MM.1S (cell line): ENCODE measurements at places on chromosomes 5 and 9.

DNA sequence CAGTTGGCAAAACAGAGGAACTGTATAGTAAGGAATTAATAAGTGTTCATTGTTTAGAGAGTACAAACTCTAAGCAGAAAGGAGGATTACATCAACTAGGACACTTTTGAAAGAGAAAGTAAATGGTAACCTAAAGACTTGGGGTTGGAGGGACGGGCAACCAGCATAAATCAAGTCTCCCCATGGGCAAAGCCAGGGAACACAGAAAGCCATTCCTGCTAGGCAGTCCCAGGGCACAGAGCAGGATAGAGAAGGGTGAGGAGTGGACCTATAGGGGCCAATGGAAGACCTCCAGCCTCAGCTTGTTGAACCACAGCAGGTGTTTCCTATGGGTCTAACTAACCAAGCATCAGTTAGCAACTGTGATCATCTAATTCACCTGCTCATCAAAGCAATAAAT, 9.2 kb upstream of the ERAP1 start:
- DNase-seq: peak; percentile 19

DNA sequence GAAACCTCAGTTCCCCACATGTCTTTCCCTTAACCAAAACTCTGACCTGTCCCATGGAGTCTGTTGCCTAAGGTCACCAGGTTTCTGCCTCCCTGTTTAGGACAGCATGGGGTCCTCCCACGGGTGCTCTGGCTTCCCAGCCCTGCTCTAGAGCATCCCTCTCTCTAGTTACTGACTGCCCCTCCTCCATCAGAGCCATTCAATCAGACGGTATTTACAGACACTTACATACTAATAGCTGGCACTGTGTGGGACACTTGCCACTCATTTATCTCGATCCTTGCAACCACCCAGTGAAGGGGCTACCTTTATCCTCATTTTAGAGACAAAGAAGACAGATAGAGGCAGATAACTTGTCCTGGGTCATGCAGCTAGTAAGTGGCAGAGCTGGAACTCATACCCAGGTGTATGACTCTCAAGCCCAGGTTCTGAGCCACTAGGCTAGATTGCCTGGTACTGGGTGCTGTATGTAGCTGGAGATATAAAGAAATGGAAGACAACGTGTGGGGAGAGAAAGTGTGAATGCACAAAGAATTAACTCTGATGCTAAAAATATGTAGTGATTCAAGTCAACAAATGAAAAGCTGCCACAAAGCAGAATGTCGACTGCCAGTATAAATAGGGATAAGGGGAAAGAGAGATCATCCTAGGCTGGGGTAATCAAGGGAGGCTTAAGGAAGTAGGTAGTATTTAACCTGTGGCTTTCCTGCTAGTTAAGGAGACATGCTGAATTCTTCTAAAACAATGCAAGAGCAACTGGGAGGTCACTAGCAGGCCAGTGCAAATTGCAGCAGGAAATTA, 52.5 kb upstream of the PDE8B start:
- DNase-seq: no peak

GRCh38 chr9:123343443-123344191, 12.4 kb upstream of the CRB2 start:
- no peak for DNase-seq

- DNase-seq: no peak
Measured at GRCh38 chr9:108182950-108183381, 672.8 kb downstream of the ACTL7B start.

GRCh38 chr5:68431186-68431585, 215.6 kb downstream of the PIK3R1 start:
- no peak for DNase-seq

DNA sequence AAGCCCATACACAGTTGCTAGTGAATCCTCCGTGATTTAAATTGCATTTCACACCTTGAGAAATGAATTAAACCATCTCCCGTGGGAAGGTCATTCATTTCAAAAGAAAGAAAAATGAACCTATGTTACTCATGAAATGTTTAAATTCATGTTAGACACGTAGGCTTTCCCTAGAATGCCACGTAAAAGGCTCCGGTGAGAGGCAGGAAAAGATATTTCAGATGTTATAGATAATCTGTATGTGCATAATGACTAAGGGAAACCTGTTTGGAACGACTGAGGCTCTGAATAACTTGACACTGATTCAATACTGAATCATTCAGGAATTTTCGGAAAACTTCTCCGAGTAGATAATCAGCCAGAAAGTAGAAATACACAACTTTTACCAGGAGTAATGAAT, 134.3 kb upstream of the ICE1 start:
- no peak for DNase-seq

DNA sequence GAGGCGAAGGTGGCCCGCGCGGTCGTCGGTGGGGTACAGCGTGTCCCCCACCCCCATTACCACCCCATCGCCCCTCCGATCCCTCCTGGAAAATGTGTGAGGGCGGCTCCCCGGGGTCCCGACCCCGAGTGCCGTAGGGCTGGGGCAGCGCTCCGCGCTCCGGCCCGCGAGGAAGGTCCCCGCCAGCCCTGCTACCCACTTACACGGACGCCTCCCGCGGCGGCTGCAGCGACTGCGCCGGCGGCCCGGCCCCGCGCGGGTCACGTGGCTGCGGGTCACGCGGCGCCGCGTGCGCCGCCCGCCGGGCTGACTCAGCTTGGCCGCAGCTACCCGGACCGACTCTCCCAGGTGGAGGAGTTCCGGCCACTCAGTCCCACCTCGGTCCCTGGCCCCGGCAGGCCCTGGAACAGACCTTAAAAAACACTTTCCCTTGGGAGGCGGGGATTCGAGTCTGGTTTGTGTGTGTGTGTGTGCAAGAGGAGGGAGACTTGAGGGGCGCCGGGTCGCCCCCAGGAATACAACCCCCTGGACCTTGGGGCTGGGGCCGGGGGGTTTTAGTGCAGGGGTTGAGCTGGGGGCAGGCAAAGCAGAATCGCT, at the start of gene GNPDA1:
GNPDA1 (minus strand) TSS at position 236 of the 597 bp plus-strand sequence. CDS start 992 bp downstream, outside the sequence.
- peak; percentile 90 for DNase-seq

- DNase-seq: no peak
Measured at GRCh38 chr5:150670275-150670947, 9.4 kb downstream of the MYOZ3 start.

DNA sequence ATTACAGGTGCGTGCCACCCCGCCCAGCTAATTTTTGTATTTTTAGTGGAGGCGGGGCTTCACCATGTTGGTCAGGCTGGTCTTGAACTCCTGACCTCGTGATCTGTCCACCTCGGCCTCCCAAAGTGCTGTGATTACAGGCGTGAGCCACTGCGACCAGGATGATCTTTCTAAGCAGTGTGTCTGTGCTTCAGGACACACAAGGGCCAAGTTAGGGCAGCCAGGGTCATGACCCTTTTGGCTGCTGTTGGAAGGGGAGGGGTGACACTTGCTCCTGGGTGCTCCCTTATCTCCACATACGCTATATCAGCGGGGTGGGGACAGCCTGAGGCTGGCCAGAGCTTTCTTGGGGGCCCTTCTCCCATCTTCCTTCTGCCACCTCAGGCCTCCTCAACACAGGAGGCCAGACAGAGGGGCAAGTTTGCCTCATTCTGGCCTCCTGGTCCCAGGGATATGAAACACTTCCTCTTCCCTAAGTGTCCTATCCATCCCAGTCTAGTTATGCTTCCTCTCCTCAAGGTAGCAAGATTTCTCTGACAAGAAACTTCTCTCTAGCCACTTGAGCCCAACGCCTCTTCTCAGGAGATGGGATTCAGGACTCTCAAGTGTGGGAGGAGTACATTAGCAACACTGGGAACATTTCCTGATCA, 1.9 kb upstream of the ZNF79 start:
- DNase-seq: no peak

DNA sequence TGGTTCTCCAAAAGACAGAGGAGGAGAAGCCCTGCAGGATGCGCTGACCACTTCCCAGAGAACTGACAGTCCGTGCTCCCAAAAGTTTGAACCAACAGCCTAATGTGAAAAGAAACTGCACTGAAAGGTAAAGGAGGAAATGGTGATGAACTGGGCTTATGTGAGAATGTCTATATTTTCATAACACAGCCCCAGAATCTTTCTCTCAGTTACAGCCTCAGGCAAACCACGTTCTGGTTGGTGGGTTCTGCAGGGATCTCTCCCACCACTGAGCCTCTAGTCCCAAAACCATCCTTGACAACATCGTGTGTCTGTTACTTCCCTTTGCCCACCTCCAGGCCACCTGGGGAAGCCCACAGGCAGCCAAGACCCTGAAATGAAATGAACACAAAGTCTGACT, 23.9 kb downstream of the SPARC start:
- DNase-seq: no peak

- DNase-seq: no peak
Measured at GRCh38 chr5:160042671-160043070, 33.7 kb downstream of the TTC1 start.

DNA sequence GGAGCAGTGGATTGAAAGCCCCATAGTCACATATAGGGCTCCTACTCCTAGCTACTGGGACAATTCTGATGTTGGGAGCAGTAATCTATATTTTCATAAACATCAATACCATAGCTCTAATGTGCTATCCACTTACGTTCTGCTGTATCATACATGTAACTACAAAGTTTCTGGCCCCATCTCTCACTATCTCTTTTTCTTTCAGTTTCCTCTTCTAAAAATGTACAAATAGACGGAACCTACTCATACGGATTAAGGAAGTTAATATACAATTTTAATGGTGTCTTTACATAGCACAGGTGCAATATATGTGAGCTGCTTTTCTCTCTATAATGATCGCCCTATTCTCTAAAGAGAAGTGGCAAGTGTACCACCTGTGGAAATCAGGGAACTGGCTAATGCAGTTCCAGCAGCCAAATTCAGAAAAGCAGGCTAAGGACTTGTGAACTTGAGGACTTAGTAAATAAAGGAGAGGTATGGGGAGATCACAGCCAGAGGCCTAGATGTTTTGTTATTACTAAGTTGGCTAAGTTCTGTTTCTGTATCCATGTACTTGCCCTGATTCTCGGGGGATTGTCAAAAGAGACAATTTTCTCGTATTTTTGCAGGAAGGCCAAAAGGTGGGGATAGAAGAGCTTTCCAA, 1021.9 kb downstream of the CDH12 start:
- no peak for DNase-seq

- no peak for DNase-seq
Measured at GRCh38 chr9:89380437-89381307, 62.4 kb downstream of the SECISBP2 start.

DNA sequence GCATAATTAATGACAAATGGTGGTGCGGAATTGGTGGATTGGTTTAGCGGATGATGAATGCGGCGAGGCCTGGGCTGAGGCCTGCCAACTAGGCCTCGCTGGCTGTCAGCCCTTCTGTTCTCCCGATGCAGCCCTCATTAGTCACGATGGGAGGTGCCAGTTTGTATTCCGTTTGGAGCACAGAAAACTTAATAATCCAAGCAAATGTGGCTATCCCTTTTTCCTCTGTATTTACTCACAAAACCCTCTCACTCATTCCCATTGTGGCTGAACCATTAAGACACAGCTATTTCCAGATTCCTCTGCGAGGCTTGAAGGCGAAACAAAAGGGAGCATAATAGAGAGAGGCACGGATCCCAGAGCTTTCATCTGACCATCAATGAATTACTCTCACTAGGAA, 114.3 kb downstream of the MVB12B start:
- no peak for DNase-seq

DNA sequence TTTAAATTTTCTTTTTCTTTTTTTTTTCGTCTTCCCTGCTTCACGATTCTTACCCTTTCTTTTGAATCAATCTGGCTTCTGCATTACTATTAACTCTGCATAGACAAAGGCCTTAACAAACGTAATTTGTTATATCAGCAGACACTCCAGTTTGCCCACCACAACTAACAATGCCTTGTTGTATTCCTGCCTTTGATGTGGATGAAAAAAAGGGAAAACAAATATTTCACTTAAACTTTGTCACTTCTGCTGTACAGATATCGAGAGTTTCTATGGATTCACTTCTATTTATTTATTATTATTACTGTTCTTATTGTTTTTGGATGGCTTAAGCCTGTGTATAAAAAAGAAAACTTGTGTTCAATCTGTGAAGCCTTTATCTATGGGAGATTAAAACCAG, 352.2 kb downstream of the NTRK2 start:
- DNase-seq: no peak

- DNase-seq: no peak
Measured at GRCh38 chr9:1708219-1708618, 306.9 kb upstream of the SMARCA2 start.

DNA sequence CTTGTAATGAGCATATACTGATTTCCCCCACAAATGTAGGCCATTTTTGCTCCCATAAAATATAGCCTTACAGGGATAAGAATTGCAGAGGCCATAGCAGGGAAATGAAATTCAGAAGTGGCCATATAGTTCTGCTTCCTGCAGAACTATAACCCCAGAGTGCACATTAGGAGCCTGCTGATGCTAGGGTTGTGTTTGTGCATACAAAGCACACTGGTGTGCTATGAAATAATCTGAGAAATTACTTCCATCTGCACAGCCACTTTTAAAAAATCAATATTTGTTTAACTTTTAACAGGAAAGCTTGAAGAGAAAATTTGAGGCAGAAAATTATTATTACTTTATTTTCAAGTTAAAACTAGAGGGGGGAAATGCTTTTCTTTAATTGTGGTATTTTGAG, 380.3 kb downstream of the MRPS30 start:
- DNase-seq: no peak

GRCh38 chr9:36164989-36165388, 4.2 kb upstream of the CCIN start:
- no peak for DNase-seq
